ENCODE measurements at places on chromosomes 2 and 18.

- no peak for DNase-seq
These were observed 231.9 kb downstream of the ZRANB3 start for GRCh38 chr2:135299165-135299564.

DNA sequence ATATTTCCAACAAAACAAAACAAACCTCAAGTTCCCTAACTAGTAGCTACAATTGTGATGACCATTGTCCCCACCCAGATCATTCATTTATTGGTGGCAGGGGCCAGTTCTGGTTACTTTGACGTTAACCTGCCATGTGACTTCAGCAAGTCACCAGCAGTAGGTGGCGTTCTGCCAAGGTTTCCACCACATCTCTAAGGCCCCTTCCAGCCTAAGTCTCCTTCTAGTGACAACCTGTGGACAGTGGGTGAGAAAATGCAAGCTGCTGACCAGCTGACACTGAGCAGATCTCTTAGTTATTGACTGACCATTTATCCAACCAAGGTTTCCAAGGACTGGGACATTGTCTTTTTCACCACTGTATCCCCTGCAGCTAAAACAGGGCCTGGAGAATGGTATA, 98.4 kb downstream of the GPR39 start:
- no peak for DNase-seq

GRCh38 chr2:227816507-227817294, 3.1 kb downstream of the CCL20 start:
- DNase-seq, result no peak

GRCh38 chr2:175326801-175327200, 145.3 kb upstream of the ATP5MC3 start:
- DNase-seq, result no peak

DNA sequence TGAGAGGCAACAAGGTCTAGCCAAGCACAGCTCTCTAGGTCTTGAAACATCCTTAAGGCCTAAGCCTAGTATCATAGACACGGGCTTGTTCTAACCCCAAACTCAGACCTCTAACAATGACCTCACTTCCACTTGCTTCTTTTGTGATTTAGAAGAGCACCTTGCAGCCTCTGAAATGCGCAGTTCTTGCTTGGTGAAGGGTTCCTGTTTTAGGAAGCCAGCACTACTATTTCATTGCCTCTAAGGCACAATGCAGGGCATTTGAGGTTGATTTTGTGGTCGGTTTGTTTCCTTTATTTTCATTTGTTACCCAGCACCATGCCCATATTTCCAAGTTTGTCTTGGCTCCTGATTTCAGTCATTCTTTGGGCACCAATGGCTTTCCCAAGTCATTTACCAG, 117.0 kb upstream of the CYP1B1 start:
- no peak for DNase-seq

DNA sequence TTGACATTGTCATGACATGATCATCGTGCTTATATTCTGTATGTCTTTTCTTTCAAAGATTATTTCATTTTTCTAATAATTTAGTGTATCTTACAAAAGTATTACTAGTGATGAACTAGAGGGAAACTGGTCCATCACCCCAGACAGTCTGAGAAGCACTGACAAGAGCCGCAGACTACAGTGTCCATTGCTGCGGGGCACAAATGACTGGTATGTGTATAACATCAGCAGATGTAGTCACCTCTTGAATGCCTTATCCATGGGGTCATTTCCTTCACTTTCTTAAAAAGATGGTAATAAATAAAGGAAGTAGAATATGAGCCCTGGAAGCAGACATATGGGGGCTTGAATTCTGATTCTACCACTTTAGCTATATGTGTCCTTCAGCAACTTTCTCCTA, 29.6 kb downstream of the NEMP2 start:
- DNase-seq, result no peak

DNA sequence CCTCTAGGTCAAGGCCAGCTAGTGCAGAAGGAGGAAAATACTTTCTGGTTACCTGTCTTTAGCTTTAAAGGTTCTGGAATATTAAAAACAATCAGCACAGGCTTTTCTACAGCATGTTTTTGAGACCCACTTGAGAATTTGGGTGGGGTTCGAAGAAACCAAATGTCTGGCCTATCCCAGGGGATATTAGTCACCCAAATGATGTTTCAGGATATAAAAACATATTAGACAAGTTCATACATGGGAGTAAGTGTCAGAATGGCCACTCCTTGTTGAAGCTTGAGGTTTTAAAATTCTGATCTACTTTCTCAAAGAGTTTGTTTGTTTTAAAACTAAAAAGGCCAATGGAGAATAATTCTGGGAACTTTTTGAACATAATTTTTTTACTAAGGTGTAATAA, 158.6 kb upstream of the DLX2 start:
- DNase-seq, result no peak

GRCh38 chr2:193326296-193326695, 1131.6 kb upstream of the TMEFF2 start:
- no peak for DNase-seq

DNA sequence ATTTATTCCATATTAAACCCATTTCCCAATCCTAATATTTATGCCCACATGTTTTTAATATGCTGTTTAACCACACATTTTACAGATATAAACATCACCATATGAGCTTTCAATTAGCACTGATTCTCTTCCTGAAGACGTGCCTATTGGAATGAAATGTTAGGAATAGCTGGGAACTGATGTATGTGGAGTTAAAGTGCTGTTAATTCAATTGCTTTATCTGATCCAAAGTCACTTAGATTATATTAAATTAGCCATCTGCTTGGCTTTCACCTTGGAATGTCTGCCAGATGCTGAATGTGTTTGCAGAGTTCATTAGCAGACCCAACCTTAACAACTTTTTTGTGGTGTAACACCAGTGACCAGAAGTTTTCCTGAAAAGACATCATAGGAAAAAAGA, 942.9 kb upstream of the KLHL29 start:
- DNase-seq, result no peak

DNA sequence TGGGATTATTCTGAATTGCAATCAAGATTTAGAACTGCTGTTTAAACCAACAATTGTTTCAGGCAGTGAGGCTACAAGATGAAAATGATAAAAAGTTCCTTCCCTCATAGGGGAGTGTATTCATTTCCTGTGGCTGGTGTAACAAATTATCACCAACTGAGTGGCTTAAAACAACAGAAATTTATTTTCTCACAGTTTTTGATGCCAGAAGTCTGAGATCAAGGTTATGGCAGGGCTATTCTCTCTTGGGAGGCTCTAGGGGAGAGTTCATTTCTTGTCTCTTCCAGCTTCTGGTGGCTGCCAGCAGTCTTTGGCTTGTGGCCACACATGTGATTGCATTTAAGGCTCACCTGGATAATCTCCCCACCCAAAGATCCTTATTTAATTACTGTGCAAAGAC, 290.5 kb upstream of the ZSWIM2 start:
- no peak for DNase-seq

- DNase-seq, result no peak
These were observed 89.4 kb upstream of the VRK2 start for GRCh38 chr2:57957238-57957637.

- no peak for DNase-seq
These were observed 93.4 kb upstream of the MSH2 start for GRCh38 chr2:47309472-47309951.

GRCh38 chr2:236579746-236580315, 10.2 kb downstream of the ACKR3 start:
- no peak for DNase-seq

DNA sequence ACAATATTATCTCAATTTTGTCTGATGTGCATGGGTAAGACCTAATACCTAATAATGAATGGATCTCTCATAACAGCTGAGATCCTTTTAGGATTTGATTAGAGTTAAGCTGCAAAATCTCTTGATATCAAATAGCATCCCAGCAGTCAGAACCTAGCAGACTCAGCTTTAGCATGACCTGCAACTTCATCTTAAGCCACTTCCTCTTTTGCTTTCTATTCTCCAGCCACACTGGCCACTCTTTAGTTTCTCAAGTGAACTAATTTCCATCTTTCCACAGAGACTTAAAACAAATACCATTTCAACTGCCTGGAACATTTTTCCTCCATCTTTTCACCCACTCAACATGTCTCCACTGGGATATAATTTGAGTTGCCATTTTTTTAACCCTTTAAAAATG, 1251.6 kb upstream of the ZEB2 start:
- DNase-seq, result no peak

DNA sequence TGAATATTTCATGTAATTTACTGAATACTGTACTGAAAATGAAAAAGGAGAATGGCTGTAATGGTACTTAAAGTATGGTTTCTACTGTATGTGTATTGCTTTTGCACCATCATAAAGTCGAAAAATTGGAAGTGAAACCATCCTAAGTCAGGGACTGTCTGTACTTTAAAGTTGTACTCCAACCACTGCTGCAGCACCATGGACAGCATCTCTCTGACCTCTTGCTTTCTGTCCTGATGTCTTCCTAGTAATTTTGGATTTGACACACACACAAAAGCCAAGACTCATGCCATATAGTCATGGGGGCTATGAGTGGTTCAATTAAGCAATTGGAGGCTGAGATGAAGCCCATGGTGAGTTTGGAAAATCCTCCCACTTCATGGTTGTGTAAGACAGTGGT, 256.3 kb upstream of the PKDCC start:
- DNase-seq, result no peak

GRCh38 chr18:52409727-52410126, 69.7 kb downstream of the DCC start:
- no peak for DNase-seq

DNA sequence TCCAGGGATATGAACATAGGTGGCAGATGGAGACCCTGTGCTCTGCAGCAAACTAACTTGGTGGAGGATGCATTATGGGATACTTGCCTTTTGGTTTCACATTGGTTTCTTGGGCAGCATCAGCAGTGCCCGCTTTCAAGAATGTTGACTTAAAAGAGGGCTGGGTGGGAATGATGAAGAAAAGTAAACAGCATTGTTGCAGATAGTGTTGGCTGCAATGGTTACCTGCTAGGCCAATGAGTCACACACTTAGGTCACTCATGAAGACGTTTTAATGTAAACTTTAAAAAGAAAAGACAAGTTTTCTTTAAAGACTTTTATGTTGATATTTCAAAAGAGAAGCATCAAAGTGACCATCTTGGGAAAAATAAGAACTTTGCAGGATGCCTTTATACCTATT, 26.1 kb upstream of the FAM237A start:
- DNase-seq, result no peak

DNA sequence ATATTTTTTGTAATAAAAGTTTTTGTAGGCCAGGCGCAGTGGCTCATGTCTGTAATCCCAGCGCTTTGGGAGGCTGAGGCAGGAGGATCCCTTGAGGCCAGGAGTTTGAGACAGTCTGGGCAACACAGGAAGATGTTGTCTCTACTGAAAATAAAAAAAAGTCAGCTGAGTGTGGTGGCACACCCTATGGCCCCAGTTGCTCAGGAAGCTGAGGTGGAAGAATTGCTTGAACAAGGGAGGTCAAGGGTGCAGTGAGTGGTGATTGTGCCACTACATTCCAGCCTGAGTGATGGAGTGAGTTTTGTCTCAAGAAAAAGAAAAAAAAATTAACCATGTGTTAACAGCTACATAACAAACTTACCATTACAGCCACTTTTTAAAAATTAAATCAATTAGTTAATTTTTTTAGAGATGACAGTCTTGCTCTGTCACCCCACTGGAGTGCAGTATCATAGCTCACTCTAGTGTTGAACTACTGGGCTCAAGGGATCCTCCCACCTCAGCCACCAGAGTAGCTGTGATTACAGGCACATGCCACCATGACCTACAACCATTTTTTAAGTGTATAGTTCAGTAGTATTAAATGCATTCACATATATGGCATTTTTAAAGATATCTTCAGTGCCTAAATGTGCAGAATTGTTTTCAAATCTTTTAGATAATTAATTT, 67.2 kb upstream of the ACYP2 start:
- no peak for DNase-seq

- no peak for DNase-seq
These were observed 15.6 kb upstream of the LAMA1 start for GRCh38 chr18:7133181-7133580.

GRCh38 chr2:32011485-32011960, 715 bp upstream of the MEMO1 start:
- DNase-seq, result no peak

DNA sequence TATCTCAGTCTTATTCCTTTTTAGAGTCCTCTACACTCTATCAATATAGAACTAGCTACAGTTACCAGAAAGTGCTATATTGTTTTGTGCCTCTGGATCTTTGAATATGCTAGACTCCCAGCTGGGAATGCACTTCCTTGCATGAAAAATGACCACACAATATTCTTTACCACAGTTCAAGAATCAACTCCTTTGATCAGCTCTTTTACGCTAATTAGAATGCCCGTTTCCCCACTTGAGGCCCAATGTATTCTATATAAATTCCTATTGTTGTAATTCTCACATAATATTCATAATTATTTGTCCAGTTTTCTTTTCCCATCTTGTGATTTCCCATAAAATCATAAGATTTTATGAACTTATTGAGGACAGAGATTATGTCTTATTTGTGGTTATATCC, 142.2 kb downstream of the UBE2E3 start:
- DNase-seq, result no peak

GRCh38 chr18:3184275-3184963, 35.3 kb downstream of the MYOM1 start:
- no peak for DNase-seq

- no peak for DNase-seq
These were observed 89.5 kb downstream of the PXDN start for GRCh38 chr2:1654696-1655374.

GRCh38 chr18:73791081-73791480, 356.6 kb downstream of the FBXO15 start:
- no peak for DNase-seq

- DNase-seq, result no peak
These were observed 18.1 kb downstream of the ABCB11 start for GRCh38 chr2:169012812-169013627.

GRCh38 chr18:46250084-46250811, 146.1 kb downstream of the HAUS1 start:
- DNase-seq, result peak; percentile 22

- DNase-seq, result peak; percentile 52
These were observed 71.0 kb upstream of the ITM2C start for GRCh38 chr2:230793572-230794359.

- DNase-seq, result no peak
These were observed 10.6 kb downstream of the C18orf63 start for GRCh38 chr18:74326231-74326630.

DNA sequence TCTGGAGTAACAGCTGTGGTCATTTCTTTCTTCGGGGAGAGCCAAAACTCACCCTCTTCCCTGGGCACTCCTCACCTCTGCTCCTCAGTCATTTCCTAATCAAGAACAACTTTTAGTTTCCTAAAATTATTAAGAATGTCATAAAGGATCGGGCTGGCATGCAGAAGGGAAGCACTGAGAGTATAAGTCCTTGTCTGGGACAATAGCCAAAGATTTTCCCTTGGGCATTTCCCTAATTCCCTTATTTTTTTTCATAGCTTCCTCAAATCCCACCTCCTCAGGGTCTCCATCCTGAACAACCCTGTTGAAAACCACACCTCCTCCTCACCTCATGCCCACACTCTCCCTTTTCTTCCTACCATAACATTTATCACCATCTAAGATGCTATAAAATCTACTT, 115.0 kb downstream of the MREG start:
- DNase-seq, result no peak

- DNase-seq, result no peak
These were observed 85.7 kb upstream of the EPHA4 start for GRCh38 chr2:221657806-221658205.

- DNase-seq, result no peak
These were observed 123.2 kb upstream of the FZD5 start for GRCh38 chr2:207892716-207893402.
